Stimulated activated CD4-positive, alpha-beta T cell treated with anti-CD3 and anti-CD28 coated beads, TNF-alpha, amount 100 ng/mL, for 48 hours (primary cell): ENCODE measurements at places on chromosomes 13 and 19.

- DNase-seq = no peak
These were observed 42.2 kb upstream of the VSTM2B start for GRCh38 chr19:29483641-29483920.

DNA sequence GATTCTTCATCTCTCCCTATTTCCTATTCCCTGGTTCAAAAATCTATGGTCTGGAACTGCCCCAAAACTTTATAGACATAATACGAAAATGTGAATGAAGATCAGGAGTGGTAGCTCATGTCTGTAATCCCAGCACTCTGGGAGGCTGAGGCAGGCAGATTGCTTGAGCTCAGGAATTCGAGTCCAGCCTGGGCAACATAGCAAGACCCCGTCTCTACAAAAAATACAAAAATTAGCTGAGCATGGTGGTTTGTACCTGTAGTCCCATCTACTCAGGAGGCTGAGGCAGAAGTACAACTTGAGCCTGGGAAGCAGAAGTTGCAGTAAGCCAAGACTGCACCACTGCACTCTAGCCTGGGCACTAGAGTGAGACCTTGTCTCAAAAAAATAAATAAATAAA lies 35.1 kb downstream of the UGGT2 start:
- no peak for DNase-seq

- no peak for DNase-seq
These were observed 54.9 kb downstream of the KCNRG start for GRCh38 chr13:50070186-50070585.

DNA sequence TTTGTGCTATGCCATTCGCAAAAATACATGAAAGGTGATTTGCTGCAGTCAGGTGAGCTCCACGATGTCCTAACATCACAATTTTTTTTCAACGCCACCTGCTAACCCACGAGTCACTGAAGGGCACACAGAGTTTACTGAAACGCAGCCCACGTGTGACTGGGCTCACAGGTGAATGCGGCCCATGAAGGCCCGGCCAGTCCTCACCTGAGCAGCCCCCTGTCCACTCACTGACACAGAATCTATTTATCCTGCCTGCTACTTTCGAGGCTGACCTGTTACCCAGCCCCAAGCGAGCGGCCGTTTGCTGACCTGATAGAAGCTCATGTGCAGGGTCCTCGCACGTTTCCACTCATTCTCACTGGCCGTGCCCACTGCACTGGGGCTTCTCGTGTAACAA lies 121.9 kb upstream of the SOX1 start:
- DNase-seq = no peak

- DNase-seq = no peak
These were observed 67.7 kb upstream of the SERP2 start for GRCh38 chr13:44305917-44306370.

- DNase-seq = no peak
These were observed 179.2 kb downstream of the TPTE2 start for GRCh38 chr13:19382111-19382510.

DNA sequence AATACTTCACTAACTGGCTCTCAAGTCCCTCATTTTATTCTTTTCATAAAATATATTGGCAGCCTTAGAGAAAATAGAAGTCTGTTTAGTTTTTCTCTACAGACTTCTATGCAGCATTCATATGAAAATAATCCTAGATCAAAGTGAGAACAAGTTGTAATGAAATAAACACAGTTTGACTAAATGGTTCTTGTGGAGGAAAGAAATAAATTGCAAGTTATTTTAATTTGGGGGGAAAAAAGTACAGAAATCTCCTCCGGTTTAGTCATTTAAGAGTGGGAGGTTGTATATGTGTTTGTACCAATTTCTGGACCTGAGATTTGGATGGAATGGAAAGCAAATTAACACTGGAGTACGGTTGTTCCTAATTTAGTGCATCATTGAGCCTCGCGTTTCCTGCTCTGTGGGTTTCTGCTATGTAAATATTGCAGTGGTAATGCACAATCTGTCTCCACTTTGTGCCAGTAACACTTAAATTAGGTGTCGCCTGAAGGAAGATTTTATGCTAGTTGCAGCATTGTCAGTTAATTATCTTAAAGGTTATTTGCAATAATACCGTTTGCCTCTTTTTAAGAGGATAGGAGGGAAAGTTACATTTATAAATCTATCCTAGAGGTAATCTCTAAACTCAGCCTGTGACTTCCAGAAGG lies 100.2 kb downstream of the ZIC5 start:
- no peak for DNase-seq

- peak; percentile 85 for DNase-seq
These were observed at the start of gene PEPD for GRCh38 chr19:33521480-33522370. Gene PEPD (minus strand): TSS chr19:33521791. CDS start chr19:33521760, 31 bp downstream.
